ENCODE measurements at places on chromosomes 7 and 10.
A peak's percentile ranks its signal among the peaks of the same experiment; 100 is the strongest.

- no peak for DNase-seq
Measured at GRCh38 chr10:80829151-80829550, 291.4 kb downstream of the SH2D4B start.

- DNase-seq, result no peak
Measured at GRCh38 chr10:103431902-103432301, 20.3 kb downstream of the CALHM2 start.

DNA sequence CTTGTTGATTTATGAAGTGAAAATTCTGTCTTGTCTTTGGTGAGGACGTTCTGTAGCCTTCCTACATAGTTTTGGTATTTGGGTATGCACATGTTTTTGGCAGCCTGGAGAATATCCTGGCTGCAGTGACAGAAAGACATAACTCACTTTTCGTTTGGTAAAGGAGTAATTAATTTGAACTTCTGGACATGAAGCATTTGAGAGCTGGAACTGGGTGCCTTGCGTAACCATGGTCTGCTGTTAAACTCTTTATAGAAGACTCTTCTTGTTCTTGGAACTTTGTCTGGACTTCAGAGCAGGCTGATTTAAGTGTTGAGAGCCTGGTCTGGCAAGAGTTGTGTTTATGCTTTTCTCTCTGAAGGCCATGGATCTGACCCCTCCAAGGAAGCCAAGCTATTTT lies 231.3 kb downstream of the LRMDA start:
- DNase-seq, result no peak

DNA sequence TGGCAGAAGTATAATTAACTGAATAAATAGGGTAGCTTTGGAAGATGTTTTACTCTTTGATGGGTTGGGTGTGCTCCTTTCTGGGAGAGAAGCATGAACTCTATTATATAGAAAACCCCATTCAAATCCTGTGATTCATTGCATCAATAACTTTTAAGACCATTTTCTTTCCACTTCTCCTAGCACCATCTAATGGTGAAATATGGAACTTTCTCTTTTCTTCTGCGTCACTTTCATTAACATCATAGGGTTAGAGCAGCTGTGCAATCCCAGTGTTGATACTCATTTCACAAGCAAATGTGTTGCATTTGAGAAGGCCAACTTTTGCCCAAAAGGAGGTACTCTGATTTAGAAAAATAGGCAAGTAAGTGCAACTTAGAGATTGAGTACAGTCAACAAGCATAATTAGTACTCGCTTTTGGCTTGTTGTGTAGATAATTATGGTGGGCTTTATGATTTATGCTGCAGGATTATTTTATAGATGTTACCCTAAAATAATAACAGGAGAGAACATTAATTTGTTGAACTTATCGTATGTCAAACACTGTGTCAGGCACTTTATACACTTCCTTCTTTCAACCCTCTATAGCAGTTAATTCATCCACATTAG lies 92.9 kb downstream of the CPED1 start:
- peak; percentile 45 for DNase-seq

DNA sequence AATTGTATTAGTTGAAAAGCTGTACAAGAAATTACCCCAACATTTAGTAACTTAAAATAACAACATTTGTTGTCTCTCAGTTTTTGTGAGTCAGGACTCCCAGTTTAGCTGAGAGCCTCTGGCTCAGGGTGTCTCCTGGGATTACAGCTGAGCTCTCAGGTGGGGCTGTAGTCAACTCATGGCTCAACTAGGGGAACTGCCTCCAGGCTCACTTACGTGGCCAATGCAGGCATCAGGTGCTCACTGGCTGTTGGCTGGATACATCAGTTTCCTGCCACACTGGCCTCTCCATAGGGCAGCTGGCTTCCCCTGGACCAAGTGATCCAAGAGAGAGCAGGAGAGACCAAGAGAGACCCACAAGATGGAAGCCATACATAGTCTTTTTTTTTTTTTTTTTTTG lies 17.5 kb downstream of the CCNY start:
- no peak for DNase-seq
